Epithelial cell of prostate (primary cell): ENCODE measurements at places on chromosomes 3 and 15.

DNA sequence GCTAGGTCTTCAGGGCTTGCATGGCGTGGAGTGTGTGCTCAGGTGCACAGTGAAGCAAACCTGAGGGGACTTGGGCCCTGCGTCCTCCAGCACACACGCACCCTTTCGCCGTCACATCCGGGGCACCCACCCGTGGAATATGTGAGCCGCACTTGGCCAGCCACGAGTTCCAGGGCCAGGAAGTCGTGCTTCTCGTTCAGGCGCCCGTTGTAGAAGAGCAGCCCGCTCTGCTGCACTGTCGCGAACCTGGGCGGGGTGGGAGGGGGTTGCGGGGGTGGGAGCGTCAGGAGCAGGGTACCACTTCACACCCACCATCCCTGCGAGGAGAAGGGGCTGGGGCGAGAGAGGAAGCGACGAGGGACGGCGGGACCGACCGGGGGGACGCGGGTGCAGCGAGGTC is 7.1 kb downstream of the CELSR3 start:
- DNase-seq, result no peak

GRCh38 chr15:91593067-91593466 is 260.4 kb upstream of the SLCO3A1 start:
- DNase-seq, result peak; percentile 12

- DNase-seq, result no peak
These were observed 19.2 kb upstream of the MGA start for GRCh38 chr15:41640985-41641384.

DNA sequence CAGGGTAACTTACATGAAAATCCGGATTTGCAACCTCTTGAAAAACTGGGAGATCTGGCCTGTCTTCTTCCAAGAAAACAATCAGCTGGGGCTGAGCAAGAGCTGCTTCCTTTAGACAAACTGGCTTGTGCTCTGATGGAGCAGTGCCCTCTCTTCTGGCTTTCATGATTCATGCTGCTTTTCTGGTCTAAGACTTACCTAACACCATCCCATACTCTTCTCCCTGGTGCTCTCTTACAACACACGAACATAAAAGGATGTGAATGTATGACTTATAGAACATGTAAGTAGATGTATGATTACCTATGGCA is 9.9 kb downstream of the TJP1 start:
- peak; percentile 90 for DNase-seq

DNA sequence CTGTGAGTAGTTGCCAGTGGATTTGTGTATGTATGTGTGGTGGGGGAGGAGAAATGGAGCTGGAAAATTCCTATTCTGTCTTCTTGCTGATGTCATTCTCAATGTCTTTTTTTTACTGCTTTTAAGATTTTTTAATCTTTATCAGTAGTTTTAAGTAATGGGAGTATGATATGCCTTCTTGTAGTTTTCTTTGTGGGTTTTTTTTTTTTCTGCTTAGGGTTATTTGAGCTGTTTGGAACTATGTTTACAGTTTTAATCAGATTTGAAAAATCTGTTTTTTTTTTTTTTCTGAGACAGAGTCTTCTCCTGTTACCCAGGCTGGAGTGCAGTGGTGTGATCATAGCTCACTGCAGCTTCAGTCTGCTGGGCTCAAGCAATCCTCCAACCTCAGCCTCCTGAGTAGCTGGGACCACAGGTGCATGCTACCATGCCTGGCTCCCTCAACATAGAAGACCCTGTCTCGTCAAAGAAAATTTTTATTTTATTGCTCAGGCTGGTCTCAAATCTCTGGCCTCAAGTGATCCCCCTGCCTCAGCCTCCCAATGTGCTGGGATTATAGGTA is 37.1 kb downstream of the RPL39L start:
- no peak for DNase-seq

GRCh38 chr3:59469948-59470723 is 420.3 kb upstream of the CFAP20DC start:
- DNase-seq, result peak; percentile 80

DNA sequence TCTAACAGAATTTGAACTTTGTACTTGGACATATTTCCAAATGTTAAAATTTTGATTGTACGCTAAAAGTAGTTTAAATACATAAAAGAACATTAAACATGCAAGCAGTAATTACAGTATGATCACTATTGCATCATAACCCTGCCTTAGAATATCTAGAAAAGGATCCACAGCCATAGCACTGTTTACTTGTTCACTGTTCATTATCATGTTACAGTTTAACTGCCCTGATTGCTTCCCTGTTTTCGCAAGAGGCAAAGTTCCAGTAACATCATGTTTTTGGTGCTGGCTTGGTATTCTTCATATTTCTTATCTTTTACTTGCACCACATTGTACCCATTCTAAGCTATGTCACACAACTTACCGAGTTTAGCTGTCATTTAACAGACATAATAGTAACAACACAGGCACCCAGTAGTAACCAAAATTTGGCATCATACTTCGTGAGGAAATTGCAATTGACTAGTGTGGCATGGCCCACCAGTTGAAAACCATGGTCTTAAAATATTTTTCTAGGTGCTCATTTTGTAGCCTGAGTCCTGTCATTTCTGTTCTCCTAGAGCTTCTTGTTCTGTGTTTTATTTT is 13.3 kb upstream of the TMEM87A start:
- no peak for DNase-seq

- no peak for DNase-seq
These were observed 117.9 kb downstream of the SYNPR start for GRCh38 chr3:63395960-63396359.

- DNase-seq, result no peak
These were observed 74.1 kb downstream of the LRTM1 start for GRCh38 chr3:54853573-54854404.

DNA sequence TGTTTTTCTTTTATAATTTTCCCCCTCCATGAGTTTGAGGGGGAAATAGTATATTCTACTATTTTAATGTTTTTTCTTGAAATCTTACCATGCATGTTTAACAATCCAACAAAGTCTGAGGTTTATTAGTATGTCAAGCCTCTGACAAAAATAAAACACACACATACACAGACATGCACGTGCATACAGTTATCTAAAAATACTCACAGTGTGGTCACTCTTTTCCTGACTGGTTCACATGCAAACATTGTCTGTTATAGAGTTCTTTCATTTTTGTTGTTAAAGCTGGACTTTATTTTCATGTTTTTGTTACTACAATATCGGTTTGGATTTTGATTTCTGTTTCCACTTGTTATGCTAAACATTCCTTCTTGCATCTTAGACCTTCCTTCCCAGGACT is 236.6 kb downstream of the MFSD1 start:
- DNase-seq, result no peak

DNA sequence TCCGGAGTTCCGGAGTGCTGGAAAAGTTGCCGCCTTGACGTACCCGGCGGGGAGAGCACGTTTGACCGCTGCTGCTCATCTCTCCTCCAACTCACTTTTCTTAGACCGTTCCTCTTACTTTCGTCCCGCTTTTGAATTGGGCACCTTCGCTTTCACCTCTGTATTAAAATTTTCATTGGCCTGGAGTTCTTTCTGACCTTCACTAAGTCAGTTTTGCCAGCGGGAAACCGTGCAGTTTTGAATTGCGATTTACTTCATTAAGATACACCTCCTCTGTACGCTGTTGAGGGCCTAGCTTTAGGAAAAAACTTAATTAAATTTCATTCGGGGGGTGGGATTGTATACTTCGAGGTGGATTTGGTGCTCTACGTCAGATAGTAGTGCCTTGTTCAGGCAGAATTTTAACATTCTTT is 1.3 kb downstream of the GMPS start:
- no peak for DNase-seq

GRCh38 chr15:47351501-47351900 is 365.8 kb upstream of the SEMA6D start:
- no peak for DNase-seq

GRCh38 chr3:15606434-15606891 is 4.9 kb downstream of the BTD start:
- no peak for DNase-seq

GRCh38 chr3:102525624-102526023 is 90.8 kb downstream of the ZPLD1 start:
- DNase-seq, result no peak

GRCh38 chr3:115819785-115820384 is 196.6 kb downstream of the GAP43 start:
- peak; percentile 37 for DNase-seq

GRCh38 chr3:48935530-48935929 is 16.9 kb downstream of the ARIH2 start:
- no peak for DNase-seq

DNA sequence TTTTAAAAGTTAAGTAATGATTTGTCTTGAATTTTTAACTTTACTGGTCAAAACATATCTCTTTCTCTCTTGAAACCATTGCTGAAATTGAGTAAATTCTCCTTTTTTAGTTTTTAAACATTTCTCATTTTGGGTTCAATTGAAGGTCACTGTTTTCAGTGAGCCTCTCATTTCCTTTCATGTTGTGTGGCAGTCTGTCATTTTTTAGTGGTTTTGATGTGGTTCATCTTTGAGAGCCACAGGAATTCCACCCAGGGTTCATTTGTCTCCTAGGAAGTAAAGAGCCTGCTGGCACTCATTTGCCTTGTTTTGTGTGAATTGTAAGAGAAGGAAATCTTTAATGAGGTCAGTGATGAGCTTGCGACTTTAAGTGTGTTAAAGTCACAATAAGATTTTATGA is 10.4 kb downstream of the CLDN11 start:
- no peak for DNase-seq

DNA sequence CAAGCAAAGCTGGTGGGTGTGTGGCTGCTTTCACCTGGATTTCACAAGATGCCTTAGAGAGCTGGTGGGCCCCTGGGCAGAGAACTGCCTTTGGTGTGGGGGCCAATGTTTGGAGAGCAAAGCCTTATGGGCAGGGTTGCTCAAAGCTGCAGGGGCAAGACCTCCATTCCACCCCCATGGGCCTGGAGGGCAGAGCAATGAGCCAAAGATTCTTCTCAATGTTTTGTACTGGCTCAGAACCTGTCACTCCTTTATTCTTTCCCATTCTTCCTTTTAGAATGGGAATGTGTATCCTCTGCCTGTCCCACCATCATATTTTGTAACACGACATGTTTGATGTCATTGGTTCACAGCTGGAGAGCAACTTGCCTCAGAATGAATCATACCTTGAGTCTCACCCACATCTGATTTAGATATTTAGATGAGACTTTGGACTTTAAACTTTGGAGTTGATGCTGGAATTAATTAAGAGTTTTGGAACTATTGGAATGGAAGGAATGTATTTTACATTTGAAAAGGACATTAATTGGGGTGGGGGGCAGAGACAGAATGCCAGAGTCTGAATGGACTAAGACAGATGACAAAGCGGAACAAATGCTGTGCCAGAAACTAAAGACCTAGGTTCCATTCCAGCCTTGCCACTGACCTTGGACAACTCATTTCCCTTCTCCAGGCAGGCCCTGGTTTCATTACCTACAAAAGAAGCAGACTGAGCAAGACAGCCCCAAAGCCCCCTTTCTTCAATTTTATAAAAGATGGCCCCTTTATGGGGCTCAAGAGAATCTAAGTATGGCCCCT is 72.9 kb downstream of the DAPK2 start:
- DNase-seq, result no peak

DNA sequence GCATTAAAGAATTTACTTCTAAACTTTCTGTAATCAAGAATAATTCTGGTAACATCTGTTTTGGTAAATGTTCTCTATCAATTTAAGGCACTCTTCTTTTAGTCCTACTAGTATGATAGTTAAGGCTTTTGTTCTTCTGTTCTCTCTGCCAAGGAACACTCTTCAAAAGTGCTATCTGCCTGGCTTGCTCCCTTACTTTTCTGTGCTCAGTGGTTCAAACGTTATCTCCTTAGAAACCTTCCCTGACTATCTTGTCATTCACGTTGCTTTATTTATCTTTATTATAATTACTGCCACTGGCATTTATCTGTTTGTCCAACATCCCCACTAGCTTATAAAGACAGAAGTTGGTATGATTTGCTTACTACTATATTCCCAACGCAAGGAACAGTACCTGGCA is 59.2 kb downstream of the RFX7 start:
- no peak for DNase-seq

DNA sequence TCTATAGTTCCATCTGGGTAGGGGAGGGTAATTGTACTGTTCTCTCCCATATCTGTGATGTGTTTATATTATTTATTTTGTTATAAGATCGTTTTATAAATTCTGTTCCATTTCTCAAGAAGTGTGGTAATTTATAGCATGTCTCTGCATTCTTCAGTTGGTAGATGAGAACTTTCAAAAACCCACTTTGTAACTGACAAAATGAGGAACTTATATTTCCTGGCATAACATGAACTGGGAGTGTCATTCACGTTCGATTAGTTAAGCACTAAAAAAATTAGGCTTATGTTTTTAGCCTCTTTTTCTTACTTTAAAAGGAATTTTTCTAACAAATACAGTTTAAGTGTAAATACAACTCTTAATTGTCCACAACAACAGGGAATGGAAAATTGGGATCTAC is 230.8 kb downstream of the CGGBP1 start:
- no peak for DNase-seq

DNA sequence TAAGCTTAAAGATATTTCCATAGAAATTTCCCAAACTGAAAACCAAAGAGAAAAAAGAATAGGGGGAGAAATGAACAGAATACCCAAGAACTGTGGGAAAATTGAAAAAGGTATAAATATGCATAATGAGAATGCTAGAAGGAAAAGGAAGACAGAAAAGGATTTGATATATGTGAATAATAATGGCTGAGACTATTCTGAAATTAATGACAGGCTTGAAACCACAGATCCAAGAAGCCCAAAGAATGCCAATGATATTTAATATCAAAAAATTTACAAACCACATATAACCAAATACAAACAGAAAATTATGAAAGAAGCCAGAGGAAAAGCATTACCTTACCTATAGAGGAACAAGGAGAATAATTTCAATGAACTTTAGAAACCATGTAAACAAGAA is 153.0 kb downstream of the ANXA2 start:
- no peak for DNase-seq

GRCh38 chr3:127467391-127467790 is 123.1 kb downstream of the TPRA1 start:
- DNase-seq, result no peak

- no peak for DNase-seq
These were observed 35.2 kb downstream of the ABTB1 start for GRCh38 chr3:127707851-127708411.

DNA sequence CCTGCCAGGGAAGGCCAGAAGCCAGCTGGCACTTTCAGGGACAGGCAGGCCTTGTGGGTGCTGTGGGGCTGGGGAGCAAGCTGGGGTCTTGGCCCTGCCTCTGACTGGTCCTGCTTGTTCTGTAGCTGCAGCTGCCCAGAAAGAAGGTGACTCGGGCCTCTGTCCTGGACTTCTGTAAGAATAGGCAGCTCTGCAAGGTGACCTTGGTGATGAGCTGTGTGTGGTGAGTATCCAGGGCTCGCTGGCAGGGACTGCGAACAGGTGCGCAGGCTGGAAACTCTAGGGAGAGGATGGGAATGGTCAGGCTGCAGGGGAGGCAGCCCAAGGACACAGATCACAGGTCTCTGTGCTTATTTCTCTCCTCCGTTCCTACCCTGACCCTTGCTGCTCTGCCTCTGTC is 31.2 kb downstream of the SLC22A14 start:
- DNase-seq, result no peak

GRCh38 chr3:104519468-104520227 is 847.1 kb upstream of the ALCAM start:
- DNase-seq, result no peak

GRCh38 chr3:142650001-142650693 is 54.0 kb downstream of the PLS1 start:
- no peak for DNase-seq
